ENCODE measurements at places on chromosomes 5 and 9. TPM values are rescaled to one million over a fixed set of nuclear protein-coding genes. Genes with fewer than 3 reads are reported as not detected.
A peak's percentile ranks its signal among the peaks of the same experiment; 100 is the strongest.

GRCh38 chr9:127113191-127113972 lies 9.1 kb downstream of the ANGPTL2 start:
- no peak for DNase-seq

Gene PCDH12
- 7.1 TPM for total RNA-seq

- DNase-seq, result peak; percentile 39
Observed at GRCh38 chr9:89659891-89660685, 55.3 kb downstream of the GADD45G start.

Gene TPPP
- total RNA-seq, result 30.1 TPM

Gene ANKRD18A
- total RNA-seq, result 2.1 TPM

Gene CTNND2
- 4.8 TPM for total RNA-seq

DNA sequence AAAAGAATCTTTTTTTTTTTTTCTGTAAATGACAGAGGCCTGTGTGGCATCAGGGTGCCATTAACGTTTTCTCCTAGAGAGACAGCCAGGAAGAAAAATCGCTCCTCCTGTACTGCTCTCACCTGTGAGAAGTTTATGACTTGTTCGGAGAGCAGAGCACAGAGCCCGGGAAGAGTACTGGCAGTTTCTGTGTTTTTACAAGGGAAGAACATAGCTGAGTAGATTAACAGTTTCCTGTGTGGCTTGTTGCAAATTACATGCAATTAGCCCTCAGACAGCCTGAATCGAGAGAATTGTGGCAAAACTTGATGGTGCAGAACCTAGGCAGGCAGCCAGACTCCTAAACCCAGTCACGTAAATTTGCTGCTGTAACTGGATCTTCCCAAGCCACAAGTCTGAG lies 32.1 kb downstream of the PRKACG start:
- no peak for DNase-seq

DNA sequence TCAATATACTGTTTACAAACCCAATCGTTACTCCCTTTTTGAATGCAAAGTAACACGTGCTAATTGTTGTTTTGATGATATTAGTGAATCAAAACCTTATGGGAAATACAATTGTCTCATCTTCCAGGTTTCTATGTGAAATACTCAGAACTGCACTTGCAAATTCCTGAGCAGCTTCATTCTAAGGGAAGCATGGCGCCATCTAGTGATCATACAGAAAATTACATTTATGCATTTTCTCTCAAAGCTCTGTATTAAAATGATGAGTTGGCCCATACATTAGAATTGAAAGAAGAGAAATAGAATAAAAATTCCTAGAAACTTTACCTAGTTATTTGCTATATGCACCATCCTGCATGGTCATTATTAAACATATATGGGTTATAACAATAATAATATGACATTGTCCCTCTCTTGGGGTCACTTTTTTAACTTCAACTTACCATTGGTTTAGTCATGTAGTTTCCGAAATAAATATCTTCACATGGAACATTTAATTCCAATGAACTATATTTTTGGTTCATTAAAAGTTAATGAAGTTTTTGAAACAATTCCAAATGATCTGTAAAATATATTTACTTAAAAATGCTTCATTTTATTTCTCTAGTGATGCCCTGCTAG lies 220.0 kb downstream of the PDE4D start:
- no peak for DNase-seq

- peak; percentile 80 for DNase-seq
Observed at GRCh38 chr9:137168904-137169856, 671 bp downstream of the LRRC26 start.

Gene SCGB3A2
- not detected for total RNA-seq

DNA sequence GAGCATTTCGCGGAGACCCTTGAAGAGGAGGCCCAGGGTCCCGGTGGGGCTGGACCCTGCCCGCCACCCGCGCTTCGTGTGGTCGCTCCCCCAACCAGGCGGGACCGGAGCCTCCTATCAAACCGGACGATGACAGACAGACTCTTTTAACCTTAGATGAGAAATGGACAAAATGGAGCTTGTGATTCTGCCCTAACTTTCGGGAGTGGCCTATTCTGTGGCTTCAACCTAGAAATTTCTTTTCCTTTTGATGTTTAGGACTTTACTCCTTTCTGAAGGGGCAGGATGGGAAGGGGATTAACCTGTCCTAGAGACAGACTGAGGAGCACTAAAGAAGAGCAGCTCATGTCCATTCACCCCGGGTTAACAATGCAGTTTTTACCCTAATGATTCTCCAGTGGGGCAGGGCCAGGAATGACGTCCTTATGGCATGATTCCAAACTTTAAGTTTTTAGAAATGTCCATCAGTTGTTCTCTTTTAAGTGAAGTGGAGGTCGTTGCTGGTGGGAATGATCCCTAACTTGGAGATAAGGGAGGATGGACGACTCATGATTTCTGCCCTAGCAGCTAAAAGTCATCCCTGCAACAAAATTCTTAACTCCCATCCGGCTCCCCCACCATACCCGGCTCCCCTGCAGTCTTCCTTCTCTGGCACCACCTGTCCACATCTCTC lies 1.0 kb downstream of the NIPSNAP3A start:
- DNase-seq, result no peak

GRCh38 chr9:389758-390157 lies 175.1 kb downstream of the DOCK8 start:
- no peak for DNase-seq

GRCh38 chr5:164119806-164120447 lies 614.5 kb downstream of the MAT2B start:
- DNase-seq, result no peak

- DNase-seq, result no peak
Observed at GRCh38 chr5:172874647-172875504, 40.8 kb downstream of the ERGIC1 start.

DNA sequence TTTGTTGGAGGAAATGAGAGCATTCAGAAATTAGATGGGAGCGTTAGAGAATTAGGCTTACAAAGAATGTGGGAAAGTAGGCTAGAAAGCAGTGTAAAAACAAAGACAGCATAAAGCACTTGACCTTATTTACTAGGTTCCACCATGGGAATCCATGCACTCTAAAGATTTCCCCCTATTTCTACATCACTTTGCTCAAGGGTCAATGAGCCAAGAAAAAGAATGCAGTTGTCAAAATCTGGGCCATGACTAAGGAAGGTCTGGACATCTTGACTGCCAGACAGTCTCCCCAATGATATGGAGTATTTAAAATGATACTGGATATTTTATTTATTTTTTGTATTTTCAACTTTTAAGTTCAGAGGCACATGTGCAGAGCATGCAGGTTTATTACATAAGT lies 3.4 kb downstream of the TLR4 start:
- DNase-seq, result no peak

- DNase-seq, result no peak
Observed at GRCh38 chr9:111098093-111098492, 59.8 kb upstream of the LPAR1 start.

DNA sequence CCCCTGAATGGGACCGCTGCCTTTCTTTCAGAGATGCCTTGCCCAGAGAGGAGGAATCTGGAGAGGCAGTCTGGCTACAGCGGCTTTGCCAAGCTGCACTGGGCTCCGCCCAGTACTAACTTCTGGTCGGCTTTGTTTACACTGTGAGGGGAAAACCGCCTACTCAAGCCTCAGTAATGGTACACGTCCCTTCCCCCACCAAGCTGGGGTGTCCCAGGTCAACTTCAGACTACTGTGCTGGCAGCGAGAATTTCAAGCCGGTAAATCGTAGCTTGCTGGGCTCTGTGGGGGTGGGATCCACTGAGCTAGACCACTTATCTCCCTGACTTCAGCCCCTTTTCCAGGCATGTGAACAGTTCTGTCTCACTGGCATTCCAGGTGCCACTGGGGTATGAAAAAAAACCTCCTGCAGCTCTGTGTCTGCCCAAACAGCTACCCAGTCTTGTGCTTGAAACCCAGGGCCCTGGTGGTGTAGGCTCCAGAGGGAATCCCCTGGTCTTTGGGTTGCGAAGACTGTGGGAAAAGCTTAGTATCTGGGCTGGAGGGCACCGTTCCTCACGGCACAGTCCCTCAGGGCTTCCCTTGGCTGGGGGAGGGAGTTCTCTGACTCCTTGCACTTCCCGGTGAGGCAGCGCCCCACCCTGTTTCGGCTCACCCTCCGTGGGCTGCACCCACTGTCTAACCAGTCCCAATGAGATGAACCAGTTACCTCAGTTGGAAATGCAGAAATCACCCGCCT lies 171.2 kb downstream of the CWC27 start:
- DNase-seq, result peak; percentile 42

- DNase-seq, result peak; percentile 51
Observed at GRCh38 chr9:135968083-135968476, 6.9 kb upstream of the UBAC1 start.

Gene SMIM33
- total RNA-seq, result not detected

DNA sequence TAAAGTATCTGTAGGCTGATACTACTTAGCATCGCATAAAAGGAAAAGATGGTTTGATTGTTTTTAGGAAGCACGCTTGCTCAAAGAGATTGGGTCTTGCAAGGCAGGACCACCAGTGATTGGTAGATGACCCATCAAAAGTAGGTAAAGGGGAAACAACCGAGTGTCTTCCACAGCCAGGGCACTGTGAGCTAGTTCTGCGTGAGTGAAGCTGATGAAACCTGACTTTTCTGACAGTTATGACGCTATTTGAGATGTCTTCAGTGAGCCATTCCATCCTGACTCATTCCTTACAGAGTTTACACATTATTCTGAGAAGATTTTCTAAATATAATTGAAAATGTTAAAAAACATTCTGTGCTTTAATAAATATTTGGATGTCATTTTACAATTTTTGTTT lies 49.7 kb downstream of the BASP1 start:
- DNase-seq, result no peak

DNA sequence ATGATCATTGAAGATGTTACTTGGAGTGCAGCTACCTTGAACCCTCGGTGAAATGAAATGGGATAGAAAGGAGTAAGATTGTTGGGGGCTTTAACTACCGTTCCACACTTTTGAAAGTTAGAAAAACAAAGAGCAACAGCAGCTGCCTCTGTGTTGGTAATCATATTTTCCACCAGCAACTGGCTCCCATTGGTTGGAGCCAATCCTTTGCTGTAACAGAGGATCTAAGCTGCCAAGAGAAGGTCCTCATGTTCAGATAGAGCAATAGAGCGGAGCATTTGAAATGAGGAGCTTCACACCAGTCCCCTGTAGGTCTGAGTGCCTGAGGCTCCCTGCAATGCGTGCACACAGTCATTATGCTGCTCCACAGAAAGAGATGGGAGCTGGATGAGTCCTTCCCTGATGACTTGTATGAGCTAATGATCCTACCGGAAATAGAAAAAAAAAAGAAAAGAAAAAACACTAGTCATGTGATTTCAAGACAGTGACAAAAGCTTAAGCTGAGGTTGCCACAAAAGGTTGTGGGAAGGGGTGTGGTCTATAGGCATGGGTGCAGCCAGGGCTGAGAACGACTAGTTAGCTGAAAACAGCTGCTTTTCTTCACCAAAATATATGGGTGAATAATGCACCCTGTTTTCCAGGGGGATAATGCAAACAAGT lies 300.7 kb downstream of the MLLT3 start:
- no peak for DNase-seq

Gene PCDHB2
- 1.7 TPM for total RNA-seq

Gene GADD45G
- total RNA-seq, result 133 TPM

DNA sequence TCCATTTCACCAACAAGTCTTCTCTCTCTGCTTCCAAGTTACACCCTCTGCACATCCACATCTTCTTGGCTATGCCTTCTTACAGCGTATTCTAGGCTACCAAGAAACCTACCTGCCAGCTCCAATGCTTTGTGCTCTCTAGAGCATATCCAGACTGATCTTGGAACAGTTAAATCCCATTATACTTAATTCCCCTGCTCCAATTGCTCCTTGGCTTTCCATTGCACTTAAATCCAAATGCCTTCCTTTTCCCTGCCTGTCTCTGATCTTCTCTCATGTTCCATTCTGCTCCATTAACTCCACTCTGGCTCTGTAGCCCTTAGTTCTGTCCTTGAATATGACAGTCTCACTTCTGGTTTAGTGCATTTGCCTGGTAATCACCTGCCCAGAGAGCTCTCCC lies 322.4 kb downstream of the LRRC70 start:
- no peak for DNase-seq

- no peak for DNase-seq
Observed at GRCh38 chr5:88081877-88082276, 186.8 kb downstream of the TMEM161B start.

DNA sequence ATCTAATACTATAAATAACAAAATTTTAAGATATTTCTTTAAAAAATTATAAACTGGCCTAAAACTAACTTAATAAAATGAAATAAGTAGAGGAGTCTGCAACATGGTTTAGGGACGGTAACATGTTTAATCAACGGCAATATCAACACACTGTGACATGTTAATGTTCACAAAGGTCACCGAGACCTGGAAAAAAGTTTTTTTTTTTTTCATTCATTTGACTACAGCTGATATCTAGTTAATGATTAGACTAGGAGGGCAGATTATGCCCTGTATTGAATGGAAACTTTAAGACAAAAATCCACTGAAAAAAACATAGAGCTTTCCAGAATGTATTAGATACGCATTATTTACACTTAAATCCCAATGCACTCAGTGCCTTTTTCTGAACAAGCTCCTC lies 67.0 kb upstream of the CDK5RAP2 start:
- no peak for DNase-seq

DNA sequence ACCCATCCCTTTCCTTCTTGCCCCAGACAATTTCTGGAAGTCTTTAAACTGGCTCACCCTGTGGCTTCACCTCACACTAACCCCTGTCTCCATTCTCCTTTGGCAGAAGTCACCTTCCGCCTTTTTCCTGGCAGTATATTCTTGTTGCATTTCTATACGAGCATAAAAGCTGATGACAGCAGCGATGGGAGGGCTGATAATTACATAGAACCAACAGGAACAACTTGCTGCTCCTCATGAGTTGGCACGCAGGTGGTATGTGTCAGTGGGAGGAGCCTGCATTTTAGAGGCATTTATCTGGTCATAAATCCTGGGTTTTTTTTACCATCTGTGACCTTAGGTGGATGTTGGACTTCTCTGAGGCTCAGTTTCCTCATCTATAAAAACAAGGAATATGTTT lies 61.4 kb upstream of the CKMT2 start:
- DNase-seq, result no peak

Gene TMEM252
- not detected for total RNA-seq

- DNase-seq, result no peak
Observed at GRCh38 chr9:91034521-91034920, 232.9 kb downstream of the SYK start.

GRCh38 chr9:7782400-7783120 lies 17.0 kb downstream of the DMAC1 start:
- DNase-seq, result no peak

- no peak for DNase-seq
Observed at GRCh38 chr9:120950421-120951388, 24.1 kb upstream of the TRAF1 start.

Gene LNPEP
- total RNA-seq, result 70.1 TPM

Gene GPX8
- total RNA-seq, result 15.7 TPM

DNA sequence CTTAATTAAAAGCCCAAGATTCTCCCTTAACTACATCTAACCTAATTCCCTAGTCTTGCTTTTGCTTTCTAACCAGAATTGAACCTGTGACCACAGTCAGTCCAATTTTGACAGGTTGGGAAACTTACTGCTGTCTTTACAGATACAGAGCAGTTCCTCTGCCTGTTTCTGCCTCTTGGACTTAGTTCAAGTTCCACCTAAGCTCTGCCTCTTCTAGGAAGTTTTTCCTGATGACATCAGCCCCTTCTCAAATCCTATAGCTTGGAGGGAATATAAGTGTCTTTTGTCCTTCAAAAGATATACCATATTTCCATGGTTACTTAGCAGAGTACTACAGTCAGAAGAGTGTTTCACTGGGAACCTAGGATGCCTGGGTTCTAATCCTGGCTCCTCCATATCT lies 31.7 kb downstream of the BRINP1 start:
- no peak for DNase-seq

Gene CDH9
- total RNA-seq, result not detected
